Amygdala (tissue), 56 donors: ENCODE measurements at places on chromosomes 4 and X.

DNA sequence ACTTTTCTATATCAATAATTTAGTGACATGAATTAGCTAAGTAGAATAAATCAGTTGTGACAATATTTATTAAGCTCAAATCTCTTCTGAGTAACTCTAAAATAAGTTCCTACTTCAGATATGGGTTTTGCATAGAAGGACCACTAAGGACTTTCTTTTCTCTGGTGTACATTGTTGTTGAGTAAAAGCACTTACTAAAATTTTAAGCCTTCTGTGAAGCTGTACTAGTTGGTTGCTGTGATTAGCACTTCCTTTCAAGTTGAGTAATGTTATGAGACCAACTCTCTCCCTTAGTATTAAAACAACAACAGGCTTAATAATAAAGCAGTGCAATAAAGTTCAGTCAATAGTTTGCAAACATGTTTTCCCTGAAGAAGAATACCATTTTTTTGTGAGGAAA is 667.4 kb upstream of the NDST4 start:
- DNase-seq = no peak

DNA sequence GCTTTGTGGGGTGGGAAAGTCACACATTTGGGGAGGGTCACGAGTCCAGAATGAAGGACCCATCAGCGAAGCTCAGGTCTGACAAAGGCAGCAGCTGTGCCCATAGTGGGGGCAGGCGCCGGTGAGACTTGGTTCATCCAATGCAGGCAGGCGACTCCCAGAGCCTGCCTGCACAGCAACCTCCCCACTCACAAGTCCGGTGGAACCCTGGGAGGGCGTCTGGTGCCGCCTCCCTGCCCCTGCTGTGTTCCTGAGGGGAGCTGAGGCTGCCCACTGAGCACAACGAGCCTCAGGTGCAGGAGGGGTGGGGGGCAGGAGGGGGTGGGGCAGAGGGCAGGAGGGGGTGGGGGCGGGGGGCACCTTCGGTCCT is 13.7 kb downstream of the LRPAP1 start:
- DNase-seq = no peak

- no peak for DNase-seq
Measured at GRCh38 chr4:154064244-154064643, 275.4 kb upstream of the SFRP2 start.

DNA sequence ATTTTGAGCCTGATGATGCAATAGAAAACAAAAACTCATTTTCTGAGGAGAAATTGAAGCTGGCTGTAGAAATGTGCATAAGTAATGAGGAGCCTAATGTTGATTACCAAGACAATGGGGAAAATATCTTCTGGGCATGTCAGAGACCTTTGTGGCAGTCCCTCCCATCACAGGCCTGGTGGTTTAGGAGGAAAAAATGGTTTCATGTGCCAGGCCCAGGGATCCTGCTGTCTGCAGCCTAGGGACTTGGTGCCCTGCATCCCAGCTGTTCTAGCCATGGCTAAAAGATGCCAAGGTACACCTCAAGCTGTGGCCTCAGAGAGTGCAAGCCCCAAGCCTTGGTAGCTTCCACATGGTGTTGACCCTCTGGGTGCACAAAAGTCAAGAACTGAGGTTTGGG is 128.7 kb upstream of the ARHGEF9 start:
- DNase-seq = no peak

DNA sequence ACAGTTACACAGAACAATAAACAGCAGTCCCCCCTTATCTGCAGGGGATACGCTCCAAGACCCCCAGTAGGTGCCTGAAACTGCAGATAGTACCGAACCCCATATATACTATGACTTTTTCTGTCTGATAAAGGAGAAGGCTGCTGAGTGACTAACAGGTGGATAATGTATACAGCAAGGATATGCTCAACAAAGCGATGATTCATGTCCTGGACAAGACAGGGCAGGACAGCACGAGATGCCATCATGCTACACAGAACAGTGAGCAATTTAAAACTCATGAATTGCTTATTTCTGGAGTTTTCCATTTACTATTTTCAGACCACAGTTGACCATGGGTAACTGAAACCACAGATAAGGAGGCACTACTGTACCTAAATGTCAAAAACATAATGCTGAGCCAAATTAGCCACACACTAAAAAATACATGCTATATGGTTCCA is 76.1 kb downstream of the MANBA start:
- DNase-seq = no peak

- DNase-seq = no peak
Measured at GRCh38 chr4:140331876-140332275, 41.6 kb upstream of the SCOC start.

GRCh38 chr4:54496412-54496811 is 161.3 kb upstream of the KIT start:
- no peak for DNase-seq

- DNase-seq = no peak
Measured at GRCh38 chr4:136768213-136768924, 763.9 kb downstream of the PCDH18 start.

- DNase-seq = no peak
Measured at GRCh38 chr4:139315221-139315675, 13.0 kb upstream of the NDUFC1 start.

DNA sequence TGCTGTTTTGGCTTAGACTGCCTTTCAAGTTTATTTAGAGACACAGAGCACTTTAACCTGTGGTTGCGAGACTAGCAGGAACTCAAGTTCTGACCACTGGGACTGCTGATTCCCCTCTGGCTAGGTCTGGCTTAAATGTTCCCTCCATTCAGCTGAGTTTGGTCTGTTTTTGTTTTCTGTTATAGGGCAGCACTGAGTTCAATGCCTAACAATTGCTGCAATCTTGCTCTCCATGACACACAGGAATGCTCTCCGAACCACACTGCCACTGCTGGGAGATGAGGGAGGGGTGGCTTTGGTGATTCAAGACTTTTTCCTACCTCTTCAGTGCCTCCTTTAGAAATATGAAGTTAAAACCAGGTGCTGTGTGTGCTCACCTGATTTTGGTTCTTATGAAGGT is 106.3 kb upstream of the EOLA2 start:
- no peak for DNase-seq

DNA sequence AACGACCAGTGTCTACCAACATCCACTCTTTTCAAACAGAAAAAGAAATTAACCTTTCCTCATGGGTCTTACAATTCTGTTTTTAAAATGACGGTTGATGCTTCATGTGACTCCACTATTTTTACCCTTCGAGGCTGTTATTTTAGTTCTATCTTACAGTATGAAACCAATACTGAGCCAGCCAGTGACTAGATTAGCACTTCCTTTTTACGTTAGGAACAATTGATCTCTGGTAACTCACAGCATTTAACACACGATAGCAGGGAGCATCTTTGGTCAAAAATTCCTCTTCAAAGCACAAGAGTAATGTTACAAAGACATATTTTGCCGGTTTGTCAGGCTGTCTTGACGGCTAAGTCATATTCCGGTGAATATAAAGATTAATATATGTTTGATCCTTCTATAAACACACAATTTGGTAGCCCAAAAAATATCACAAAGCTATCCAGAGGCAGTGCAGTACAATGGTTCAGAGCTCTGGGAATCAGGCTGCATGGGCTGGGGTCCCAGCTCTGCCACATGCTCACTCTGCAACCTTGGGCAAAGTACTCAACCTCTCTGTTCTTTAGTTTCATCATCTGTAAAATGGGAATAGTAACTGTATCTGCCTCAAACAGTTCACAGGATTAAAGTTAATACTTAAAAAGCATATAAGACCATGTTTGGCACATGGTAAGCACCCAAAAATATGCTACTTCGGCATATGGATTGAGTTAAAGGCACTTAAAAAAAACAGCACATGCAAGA is 62.9 kb upstream of the TXK start:
- DNase-seq = no peak

GRCh38 chr4:80033581-80033980 is 39.4 kb downstream of the ANTXR2 start:
- DNase-seq = no peak

- no peak for DNase-seq
Measured at GRCh38 chr4:85696661-85697060, 221.7 kb downstream of the ARHGAP24 start.

DNA sequence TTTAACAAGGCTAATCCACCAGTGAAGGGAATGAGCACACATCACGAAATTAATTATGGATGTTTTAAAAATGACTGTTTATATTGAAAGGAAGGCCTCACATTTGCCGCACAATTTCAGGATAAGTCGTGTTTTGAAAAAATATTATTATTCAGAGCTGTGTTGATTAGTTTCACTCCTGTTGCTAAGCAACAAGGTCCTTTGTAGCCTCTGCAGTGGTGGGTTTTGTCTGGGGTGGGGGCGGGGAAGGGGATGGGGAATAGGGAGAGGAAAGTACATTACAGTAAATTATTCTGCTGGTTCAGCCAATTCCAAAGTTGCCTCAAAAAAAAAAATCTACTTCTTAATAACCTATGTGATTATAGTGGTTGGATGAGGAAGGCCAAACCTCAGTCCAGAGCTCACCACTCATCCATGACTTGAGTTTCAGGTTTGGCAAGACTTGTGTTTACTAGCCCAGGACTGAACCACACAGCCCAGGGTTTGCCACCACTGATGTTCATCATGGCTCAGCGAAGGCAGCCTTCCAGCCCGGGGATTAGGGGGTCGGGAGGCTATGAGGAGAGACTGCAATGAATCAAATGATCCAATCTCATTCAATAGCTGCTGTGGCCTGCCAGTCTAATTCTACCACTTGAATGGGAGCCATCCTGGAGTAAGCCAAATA is 162.5 kb upstream of the ATP6AP2 start:
- peak; percentile 0 for DNase-seq

GRCh38 chr4:126071346-126072333 is 756.9 kb downstream of the FAT4 start:
- DNase-seq = peak; percentile 27

GRCh38 chrX:96246436-96246835 is 438.2 kb upstream of the DIAPH2 start:
- DNase-seq = no peak

DNA sequence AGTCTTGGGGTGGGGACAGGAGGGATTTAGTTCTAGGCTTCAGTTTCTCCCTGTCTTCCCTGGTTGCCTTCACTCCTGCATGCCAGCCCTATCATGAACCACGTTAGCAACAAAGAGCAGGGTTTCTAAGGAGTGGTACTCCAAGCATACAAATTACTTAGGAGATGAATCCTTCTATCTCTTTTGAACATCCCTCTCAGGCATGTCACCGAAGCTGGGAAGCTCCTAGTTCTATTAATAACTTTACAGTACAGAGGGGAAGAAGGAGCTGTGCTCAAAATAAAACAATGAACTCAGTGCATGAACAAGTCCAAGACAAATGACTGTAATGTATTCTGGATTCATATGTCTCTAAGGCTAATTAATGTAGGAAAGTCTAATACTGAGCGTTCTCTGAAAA is 450.6 kb upstream of the RASGEF1B start:
- DNase-seq = no peak

DNA sequence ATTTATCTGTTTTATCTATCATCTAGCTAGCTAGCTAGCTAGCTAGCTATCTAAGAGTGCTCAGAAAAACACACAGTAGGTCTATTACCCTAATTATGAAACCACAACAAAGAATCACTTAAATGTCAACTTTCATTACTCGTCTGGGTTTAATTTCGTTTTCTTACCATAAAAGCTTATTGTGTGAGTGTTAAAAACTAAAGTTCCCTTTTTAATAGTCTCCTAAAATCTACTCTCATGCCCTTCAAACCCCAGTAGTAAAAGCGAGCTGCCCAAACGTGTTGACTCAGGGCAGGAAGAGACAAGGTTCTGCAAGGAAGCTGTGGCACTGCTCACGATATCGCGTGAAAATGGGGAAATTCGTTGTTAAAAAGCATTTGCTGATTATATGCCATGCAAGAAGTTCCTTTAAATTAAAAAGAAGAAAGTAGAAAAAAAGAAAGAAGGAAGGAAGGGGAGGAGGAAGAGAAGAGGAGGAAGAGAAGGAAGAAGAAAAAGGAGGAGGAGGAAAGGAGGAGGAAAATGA is 595 bp downstream of the MBNL3 start:
- no peak for DNase-seq

DNA sequence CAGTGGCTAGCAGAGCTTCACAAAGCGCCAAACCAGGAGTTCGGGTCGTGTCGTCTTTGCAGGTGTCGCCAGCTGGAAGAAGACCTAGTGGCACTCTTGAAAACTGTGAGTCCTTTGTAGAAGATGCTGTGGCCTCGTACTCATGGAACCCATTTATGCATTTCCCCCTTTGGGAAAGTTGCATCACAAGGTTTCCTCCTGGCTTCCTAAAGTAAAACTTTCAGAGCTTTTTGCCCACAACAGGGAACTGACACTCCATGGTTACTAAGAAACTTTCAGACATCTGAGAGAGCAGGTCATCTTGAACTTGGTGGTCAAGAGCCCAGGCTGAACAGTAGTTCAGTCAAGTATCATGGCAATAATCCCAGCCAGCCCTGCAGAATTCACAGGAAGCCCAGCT is 15.9 kb upstream of the NOCT start:
- no peak for DNase-seq

DNA sequence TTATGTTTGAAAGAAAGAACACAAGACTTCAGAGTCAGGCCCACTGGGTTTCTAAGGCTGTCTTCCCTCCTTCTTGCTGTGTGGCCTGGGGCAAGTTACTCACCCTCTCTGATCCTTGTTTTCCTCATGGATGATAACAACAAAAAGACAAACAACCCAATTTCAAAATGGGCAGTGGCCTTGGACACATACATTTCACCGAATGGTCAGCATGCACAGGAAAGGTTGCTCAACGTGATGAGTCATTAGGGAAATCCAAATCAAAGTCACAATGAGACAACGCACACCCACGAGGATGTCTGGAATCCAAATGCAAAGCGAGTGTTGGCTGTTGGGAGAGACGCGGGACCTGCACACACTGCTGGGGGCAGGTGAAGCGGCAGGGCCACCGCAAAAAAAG is 50.8 kb upstream of the PPP2R2C start:
- DNase-seq = no peak

- no peak for DNase-seq
Measured at GRCh38 chrX:123899701-123900100, 39.8 kb downstream of the XIAP start.

GRCh38 chrX:38614485-38614884 is 53.1 kb downstream of the TSPAN7 start:
- DNase-seq = no peak

- no peak for DNase-seq
Measured at GRCh38 chr4:100870940-100871772, 353.3 kb upstream of the EMCN start.

DNA sequence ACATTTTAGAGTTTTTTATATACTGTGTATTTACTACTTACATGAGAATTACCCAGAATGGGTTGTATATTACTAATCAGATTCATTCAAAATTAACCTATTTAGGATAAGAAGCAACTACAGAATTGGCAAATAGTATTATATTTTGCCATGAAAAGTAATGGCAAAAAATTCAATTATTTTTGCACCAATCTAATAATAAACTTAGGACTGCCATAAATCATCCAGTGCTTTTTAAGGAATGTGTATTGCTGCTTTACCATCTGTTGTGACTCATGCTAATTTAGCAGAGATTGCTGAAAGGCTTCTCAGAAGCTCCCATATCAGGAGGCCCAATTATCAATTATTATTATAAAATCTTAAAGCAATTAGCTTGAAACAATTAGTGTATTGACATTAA is 24.0 kb downstream of the NPY2R start:
- no peak for DNase-seq

- DNase-seq = no peak
Measured at GRCh38 chrX:103610282-103610681, 2.5 kb downstream of the TCEAL3 start.
